Suppressor macrophage (primary cell): ENCODE measurements at places on chromosomes 2 and 18.
A peak's percentile ranks its signal among the peaks of the same experiment; 100 is the strongest.

DNA sequence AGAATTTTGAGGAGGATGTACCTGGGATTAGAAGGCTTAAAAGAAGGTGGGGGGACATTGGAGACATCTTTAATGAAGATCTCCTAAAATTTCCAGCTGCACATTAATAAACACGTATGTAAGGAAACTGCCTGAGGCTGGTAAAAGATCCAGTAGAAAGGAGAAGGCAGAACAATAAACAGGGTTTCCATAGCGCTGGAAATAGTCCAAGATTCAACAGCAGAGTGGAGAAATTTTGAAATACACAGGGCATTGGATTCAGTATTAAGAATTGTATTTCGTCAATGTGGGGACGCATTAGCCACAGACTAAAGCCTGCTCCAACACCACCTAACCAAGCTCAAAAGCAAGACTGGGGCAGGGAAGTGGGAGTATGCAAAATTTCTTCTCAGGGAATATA is 606.9 kb upstream of the NRXN1 start:
- DNase-seq: no peak

GRCh38 chr2:152617456-152618192 is 99.6 kb downstream of the PRPF40A start:
- no peak for DNase-seq

GRCh38 chr2:172438741-172439508 is 11.5 kb downstream of the ITGA6 start:
- DNase-seq: peak; percentile 19

GRCh38 chr2:35973737-35974132 is 381.8 kb upstream of the CRIM1 start:
- DNase-seq: no peak

DNA sequence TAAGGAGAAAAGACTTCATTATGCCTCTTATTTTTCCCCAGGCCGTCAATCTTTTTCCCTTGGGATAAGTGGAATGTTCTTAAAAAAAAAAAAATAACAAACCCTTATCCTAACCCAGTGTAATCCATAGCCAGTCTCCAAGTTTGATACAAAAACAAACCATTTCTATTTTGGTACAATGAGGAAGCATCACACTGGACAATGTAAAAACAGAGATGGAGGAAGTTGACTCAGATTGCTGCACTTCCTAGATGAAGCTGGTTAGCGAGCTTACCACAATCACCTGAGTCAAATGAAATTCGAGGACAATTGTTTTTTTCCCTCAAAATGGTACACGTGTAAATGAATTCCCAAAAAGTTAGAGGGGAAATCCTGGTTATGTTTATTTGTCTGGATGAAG is 259.7 kb downstream of the TCF4 start:
- peak; percentile 47 for DNase-seq

- DNase-seq: no peak
Observed at GRCh38 chr2:104758199-104758620, 95.7 kb upstream of the POU3F3 start.
